Nucleus accumbens (tissue), 56 donors: ENCODE measurements at places on chromosomes 12 and 14.
A peak's percentile ranks its signal among the peaks of the same experiment; 100 is the strongest.

DNA sequence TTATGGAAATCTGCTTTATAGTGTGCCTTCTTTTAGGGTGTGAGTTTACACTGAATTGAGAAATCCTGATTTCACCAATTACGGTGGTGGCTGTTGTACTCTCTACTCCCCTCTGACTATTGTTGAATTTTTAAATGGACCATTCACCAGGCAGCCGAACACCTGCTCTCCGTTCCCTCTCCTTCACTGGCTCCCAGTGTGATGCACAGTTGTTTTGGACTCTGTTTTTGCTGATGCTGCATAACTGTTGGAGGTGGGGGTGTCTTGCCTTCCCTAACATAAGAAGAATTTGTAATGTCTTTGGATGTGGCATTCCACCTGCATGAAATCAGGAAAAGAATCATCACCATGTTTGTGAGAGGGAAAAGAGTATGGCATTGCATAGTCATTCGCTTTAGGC is 341.2 kb downstream of the SNAPC1 start:
- no peak for DNase-seq

DNA sequence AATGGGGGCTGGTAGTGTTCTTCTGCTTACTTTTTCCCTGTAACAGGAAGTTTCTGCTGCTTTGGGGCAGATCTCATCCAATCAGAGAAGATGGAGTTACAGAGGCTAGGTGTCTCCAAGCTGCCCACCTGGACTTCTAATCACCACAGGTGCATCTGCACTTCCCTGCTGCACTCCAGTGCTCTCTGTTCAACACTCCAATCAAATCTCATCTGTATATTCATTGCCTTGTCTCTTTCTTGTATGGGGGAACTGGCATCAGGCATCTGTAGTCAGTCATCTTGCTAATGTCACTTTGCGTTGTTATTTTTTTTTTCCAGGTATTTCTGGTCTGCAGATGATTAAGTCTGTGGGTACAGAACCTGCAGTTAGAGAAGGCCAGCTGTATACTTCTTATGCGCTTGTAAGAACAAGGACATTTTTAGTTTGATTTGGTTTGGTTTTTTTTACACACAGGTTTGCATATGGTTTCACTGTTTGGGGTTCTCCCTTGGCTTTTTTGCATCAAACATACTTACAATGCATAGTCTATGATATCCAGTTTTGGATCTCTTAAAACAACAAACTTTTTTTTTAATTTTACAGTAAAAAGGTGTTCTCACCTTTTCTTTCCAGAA is 116.0 kb downstream of the METTL25 start:
- no peak for DNase-seq

DNA sequence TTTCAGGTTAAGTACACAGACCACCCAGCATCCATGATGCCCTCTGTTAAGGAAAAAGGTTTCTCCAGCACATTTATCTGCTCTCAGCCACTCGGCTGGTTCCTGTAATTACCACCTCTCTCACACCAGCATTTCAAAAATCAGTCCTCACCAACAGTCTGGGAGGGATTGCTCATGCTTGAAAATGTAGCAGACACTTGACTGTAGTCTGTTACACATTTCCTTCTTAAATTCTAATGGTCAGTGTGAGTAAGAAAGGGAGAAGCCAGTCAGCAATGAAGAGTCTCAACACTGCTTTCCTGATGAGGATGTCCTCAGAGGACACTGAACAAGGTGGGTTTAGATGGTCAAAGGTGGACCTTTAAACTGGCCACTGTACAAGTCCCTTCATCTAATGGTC is 6.0 kb downstream of the ZBTB39 start:
- no peak for DNase-seq

DNA sequence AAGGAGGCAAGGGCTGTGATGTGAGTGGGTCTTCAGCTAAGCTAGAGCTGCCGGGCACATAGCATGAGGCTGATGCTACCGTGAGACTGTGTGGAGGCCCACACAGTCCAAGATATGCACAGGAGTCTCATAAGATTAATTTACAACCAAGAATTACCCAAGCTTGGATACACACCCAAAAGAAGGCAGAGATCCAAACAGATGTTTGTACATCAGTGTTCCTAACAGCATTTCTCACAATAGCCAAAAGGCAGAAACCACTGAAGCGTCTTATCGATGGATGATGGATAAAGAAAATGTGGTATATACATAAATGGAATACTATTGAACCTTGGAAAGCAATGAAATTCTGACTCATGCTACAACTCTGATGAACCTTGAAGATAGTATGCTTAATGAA is 40.8 kb upstream of the RIC8B start:
- no peak for DNase-seq

DNA sequence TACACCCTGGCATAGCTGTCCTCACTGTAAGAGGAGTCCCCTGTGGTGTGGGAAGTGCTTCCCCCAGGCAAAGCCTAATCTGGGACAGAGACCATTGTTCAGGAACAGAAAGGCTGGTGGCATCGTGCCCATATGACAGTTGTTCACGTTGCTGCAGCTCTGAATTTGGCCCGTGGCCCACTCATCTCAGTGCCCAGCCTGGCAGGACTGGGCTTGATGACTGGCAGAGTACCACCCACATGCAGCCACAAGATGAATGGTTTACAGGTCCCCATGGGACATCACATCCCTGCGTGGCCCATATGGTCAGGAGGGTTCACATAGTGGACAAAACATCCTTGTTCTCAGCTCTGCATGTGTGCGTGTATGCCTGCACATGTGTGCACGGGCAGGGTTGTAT is 17.5 kb downstream of the IQSEC3 start:
- no peak for DNase-seq

DNA sequence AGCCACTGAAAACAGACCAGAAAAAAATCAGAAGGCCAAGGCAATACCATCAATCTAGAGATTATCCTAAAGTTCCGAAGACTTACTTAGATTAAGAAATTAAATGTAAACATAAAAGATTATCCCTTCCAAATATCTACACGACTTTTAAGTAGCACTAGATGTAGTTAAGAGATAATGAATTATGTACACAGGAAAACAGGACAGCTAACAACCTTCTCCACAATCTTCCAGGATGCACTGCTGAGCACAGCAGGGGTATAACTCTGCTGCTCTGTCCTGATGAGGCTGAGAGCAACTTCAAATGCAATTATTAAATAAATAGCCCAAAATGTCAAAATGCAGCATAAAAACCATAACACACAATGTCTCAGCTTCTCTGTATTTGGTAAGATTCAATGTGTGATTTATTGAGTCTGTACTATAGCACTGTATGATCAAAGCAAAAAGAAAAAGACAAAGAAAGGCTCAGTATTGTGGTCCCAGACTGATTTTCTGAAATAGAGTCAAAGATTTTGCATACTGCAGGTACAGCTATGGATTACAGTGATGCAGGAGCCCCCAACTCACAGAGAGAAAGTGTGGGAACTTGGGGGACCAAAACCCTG is 56.9 kb downstream of the TMTC1 start:
- no peak for DNase-seq

- peak; percentile 12 for DNase-seq
Observed at GRCh38 chr12:38919191-38919590, 13.8 kb upstream of the CPNE8 start.
